ENCODE measurements at places on chromosomes 2 and 18.

- DNase-seq = peak; percentile 35
These were observed 258.9 kb upstream of the CXCR4 start for GRCh38 chr2:136376798-136377211.

DNA sequence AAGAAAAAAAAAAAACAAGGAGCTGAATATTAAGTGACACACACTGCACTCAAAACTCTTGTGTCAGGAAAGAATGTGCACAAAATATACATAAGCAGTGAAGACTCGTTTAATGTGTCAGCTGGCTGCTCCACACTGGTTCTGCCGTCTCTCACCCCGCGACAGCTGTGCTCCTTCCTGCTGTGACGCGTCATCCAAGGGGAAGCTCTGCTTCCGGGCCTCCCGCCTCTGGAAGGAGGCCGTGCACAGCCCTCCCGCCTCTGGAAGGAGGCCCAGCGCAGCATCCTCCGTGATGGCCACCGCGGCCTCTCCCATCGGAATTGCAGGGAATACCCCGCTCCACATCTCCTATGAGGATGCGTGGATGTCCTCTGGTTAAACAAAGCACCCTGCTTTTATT, 151.0 kb downstream of the HDAC4 start:
- peak; percentile 73 for DNase-seq

- DNase-seq = no peak
These were observed 114.1 kb downstream of the NDUFA10 start for GRCh38 chr2:239910851-239911640.

DNA sequence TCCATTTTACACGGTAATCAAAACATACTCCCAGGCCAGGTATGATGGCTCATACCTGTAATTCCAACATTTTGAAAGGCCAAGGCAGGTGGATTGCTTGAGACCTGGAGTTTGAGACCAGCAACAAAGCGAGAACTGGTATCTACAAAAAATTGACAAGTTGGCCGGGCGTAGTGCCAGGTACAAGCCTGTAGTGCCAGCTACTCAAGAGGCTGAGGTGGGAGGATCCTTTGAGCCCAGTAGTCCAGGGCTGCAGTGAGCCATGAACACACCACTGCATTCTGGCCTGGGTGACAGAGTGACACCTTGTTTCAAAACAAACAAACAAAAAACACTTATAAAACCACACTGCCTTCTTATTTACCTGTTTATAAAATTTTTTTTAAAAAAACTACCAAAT, 80.8 kb downstream of the GAREM1 start:
- no peak for DNase-seq

DNA sequence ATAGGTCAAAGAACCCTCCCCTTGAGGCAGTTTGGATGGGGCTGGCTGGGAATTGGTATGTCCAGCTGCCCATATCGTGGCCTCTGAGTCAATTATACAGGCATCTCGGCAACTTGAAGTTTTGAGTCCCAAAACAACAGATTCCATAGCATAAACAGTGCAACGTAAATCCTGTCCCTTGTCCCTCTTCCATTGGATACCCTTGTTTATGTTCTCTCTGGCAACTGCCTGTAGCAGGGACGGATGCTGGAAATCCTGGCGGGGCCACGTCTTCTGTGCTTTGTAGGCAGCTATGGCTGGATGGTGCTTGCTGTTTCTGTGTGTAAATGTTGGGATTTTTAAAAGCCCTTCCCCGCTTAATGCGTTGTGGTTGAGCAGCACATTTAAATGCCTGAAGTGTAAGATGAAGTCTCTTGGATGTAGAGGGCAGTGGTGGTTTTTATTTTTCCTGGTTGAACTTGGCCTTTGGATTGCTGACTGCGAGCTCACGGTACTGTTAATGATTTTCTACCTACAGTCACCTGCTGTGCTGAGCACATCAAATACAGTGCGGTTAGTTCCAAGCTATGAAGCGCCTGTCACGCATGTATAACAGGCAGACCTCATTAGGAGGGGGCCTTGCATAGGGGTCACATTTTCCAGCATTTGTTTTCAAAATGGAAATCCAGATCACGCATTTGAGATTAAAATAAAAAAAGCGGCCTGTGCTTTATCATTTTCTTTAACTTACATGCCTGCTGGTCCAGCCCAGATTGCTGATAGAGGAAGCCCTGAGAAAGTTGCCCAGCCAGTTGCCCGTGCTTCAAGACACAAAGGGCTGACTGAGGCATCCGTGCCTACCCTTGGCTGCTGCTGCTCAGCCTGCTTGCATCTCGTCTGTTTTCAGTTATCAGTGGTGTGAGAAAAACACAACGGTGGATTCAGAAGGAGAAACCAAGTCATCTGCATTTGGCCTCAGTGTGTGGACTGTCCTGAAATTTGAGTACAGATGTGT, 84.7 kb downstream of the NEDD4L start:
- DNase-seq = no peak

DNA sequence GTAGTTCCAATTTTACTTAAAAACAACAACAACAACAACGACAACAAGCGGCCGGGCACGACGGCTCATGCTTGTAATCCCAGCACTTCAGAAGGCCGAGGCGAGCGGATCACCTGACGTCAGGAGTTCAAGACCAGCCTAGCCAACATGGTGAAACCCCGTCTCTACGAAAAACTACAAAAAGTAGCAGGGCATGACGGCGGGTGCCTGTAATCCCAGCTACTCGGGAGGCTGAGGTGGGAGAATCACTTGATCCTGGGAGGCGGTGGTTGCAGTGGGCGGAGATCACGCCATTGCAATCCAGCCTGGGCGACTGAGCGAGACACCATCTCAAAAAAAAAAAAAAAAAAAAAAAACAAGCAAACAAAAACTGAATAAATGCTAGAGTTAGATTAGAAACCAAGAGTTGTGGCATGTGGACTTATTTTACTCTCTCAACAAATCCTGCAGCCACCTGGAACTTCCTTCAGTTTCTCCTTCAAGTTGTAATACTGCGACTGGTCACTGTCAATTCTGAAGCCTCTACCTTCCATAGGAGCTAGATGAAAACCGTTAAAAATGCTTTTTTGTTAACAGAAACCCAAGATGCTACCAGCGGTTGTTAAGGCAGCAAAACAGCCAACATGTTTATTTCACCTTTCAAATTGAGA, 1.3 kb downstream of the ATP5F1A start:
- no peak for DNase-seq

DNA sequence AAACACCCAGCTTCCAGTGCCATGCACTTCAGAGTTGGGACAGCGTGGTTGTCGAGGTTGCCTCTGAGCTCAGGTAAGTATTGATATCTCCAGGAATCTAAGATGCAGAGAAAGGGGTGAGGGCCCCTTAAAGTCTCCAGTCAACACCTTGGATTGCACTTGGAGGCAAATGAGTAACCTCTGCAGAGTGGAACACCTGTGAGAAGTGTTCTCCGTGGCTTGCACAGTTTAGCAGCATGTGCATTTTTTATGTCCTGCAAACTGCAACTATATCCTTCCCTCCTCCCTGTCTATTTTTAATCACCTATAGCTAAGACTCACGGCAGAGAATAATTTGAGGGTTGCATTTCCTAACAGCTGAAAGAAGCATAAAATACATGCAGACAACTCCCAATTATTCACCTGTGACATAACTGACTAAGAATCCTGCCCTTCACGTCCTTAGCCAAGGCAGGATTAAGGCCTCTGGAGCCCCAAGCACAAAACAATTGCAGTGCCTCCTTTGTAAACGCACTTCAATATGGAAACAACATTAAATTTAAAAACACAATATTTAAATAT, 1.6 kb upstream of the ZNF385B start:
- no peak for DNase-seq

GRCh38 chr2:179818546-179818945, 42.9 kb downstream of the ZNF385B start:
- no peak for DNase-seq

- no peak for DNase-seq
These were observed 118.4 kb downstream of the TANC1 start for GRCh38 chr2:159086826-159087225.

DNA sequence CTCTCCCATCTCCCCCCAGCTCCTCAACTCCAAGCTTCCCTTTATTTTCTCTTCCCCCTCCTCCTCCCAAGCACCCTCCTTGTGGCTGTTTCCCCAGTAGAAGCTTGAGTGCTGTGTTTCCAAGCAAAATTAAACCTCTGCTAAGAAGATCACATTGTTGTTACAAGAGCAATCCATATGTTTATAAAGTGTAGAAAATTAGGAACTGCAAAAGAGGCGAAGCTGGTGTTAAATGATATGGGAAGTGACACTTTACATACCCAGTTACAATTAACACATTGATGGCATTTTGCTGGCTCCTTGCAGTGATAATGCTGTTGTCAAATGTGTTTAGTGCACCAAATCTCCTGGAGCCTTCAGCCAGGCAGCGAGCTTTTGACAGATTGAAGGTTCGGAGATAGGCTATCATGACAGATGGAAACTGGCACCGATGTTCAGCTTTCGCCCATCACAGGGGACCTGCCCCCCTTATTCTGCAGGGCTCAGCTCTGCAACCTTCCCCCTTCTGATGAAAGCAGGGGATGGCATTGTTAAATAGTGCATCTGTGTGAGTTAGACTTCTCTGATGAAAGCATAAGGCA, 259.8 kb upstream of the ATP5MC3 start:
- DNase-seq = no peak

DNA sequence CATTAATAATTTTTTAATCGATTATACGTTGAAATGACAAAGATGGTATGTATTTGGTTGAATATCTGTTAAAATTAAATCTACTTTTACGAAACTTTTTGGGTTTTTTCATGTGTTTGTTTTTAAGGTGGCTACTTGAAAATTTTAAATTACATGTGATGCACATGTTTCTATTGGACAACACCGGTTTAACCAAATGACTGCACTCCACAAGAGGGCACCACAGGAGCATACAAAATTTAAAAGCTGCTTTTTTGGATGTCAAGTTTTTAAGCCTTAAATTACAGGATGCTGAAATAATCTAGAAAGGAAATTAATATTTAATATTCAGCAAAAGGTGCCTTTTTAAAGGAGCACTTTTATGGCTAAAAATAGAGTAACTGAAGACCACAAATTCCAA, 98.7 kb downstream of the ACVR1 start:
- DNase-seq = peak; percentile 57

Data from AG10803 (cell line).